ENCODE measurements at places on chromosomes 13 and 19. TPM values are rescaled to one million over a fixed set of nuclear protein-coding genes. Genes with fewer than 3 reads are reported as not detected.

The AMER2 gene
- total RNA-seq = not detected

The HCST gene
- 196 TPM for total RNA-seq

The TMEM238 gene
- 23.6 TPM for total RNA-seq

The PRKD2 gene
- 166 TPM for total RNA-seq

The ZNF285 gene
- 1.2 TPM for total RNA-seq

The RAB20 gene
- 3.9 TPM for total RNA-seq

The STK24 gene
- 151 TPM for total RNA-seq

The DNAJC15 gene
- total RNA-seq = 12.3 TPM

The SPTBN4 gene
- 0.47 TPM for total RNA-seq

The C1QTNF9B gene
- not detected for total RNA-seq

The TLE6 gene
- total RNA-seq = 2.7 TPM

The LYPD3 gene
- 1.1 TPM for total RNA-seq

The PCDH9 gene
- total RNA-seq = 0.13 TPM

The OXGR1 gene
- not detected for total RNA-seq
